ENCODE measurements at places on chromosomes 5 and 9.
A peak's percentile ranks its signal among the peaks of the same experiment; 100 is the strongest.

- peak; percentile 65 for DNase-seq
Measured at GRCh38 chr9:91161465-91162300, 200.0 kb downstream of the AUH start.

DNA sequence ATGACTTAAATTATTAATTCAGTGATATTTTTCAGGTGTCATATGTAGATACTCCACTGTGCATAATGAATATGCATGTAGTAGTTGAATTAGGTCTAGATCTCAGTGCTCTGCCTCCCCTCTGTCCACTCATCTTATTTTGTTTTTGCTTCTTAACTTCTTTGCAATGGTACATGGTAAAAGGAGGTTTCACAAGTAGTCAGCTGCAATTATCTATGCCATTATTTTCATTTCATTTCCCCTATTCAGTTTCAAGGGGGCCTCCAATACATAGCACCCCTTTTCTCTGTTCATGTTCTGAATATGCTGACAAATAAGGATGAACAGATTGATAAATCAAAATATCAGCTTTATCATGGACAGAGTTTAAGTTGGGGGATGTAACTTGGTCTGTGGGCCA lies 511.6 kb upstream of the ZNF608 start:
- DNase-seq = no peak

DNA sequence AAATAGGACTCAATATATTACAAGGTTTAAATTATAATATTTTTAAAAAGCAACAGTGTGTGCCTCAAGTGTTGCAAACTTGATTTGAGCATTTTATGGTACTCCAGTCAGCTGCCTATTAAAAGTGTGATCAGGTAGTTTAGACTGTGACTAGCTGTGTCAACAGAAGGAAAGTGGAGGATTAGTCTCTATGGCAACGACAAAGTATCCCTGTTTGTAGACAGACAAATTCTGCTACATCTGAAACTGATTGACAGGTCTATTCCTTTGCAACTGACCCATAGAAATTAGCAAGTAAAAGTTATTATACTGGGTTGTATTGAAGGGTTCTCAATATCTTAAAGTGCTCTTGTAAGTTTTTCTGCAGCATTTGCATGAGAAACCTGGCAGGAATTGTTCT lies 249.8 kb upstream of the ARRDC3 start:
- no peak for DNase-seq

- DNase-seq = no peak
Measured at GRCh38 chr5:122584411-122585300, 190.2 kb upstream of the SNX2 start.

GRCh38 chr9:74275872-74276508 lies 221.1 kb upstream of the RORB start:
- DNase-seq = no peak

DNA sequence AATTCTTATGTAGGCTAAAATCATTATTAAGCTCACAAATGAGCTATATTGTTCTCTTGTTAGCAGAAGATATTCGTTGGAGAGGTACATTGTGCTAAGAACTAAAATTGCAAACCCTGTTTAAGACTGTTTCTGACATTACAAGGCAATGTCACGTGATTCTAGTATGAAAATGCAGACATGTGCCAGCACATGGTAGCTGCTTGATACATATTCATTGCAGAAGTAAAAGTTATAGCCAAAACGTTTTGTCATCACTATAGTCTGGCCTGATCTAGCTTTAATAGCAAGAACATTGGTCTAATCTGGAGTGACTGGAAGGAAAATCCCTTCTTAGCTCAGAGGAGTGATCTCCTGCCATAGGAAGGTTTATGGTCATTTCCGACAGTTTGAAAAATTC lies 144.7 kb downstream of the CFAP90 start:
- no peak for DNase-seq

DNA sequence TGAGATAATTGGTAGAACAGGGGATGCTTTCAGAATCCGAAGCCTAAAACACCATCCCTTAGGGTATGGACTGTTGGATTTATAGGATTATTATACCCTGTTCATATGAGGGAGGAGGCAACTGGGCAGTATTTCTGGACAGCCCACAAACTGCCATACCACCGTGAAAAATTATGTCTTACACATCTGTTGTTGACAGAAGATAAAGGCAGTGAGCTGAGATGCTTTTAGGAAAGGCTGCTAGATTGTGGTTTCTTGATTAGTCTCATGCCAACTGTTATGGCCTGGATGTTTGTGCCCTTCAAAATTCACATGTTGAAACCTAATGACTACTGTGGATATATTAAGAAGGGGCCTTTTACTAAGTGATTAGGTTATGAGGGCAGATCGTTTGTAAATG lies 83.7 kb upstream of the DHFR start:
- DNase-seq = no peak

- DNase-seq = no peak
Measured at GRCh38 chr9:76761448-76761847, 2.8 kb upstream of the PCA3 start.
